Stimulated activated CD4-positive, alpha-beta T cell treated with anti-CD3 and anti-CD28 coated beads, Interleukin-1b, Interleukin-23, amount 100 ng/mL, for 1 hour (primary cell): ENCODE measurements at places on chromosomes 5 and 9.

DNA sequence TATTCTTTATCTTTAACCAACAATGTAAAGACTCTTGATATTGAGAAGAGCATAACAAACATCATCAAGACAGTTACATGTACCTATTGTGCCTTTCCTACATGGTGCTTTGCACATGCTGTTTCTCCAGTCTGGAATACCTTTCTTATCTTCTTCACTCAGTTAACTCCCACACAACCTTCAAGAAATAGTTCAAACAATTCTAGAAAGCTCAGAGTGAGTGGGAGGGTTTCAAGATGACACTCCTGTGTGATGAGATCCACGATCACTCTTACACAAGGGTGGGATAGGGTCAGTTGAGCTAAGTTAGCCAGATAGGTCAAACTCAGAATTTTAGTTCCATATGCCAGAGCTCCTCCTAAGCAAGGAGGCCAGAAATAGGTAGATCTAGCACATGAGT, 915.5 kb downstream of the NR2F1-AS1 start:
- DNase-seq = no peak

DNA sequence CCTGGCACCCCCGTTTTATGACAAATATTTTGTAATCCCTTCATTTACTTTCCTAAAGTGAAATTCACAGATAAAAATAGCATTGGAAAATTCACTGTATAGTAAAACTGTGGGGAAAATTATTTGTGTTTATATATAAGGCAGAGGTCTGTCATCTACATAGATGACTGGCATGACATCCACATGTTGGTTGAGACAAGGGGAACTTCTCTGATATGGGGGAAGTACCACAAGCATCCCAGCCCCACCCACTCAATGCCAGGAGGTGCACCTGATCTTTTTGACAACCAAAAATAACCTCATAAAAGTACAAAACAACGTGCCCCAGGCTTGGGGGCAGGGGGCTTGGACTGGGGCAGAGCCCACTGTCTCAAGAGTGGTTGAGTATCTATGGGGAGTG, 6.3 kb upstream of the TDRD7 start:
- DNase-seq = no peak

- DNase-seq = no peak
Measured at GRCh38 chr5:95727764-95728191, 3.4 kb upstream of the RHOBTB3 start.

DNA sequence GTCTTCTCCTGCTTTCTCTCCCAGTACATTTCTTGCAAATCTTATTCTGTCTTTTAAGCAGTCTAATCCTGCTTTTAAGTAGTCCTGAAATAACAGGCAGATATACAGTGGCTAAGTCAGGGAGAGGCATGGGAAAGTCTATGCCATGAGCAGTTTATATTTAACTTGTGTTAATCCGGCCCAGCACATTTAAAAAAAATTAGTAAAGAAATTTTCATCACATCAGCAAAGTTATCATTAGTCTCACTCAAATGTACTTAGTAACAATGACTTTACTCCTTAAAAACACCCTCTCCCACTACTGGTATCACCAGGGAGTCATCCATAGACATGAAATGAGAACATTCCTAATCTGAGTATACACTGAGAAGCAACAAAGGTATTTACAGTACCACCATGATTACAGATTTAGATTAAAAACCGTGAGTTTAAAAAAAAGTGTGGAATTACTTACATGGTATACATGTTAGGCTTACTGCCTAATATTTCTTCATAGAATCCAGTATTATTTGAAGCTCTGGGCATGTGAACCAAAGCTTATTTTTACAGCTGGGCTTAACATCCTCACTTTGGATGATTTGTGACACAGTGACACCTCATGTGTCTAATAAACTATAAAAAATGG, 75.9 kb upstream of the DAB2 start:
- no peak for DNase-seq

GRCh38 chr9:6590772-6591384, 54.7 kb downstream of the GLDC start:
- DNase-seq = no peak

- no peak for DNase-seq
Measured at GRCh38 chr9:122307925-122308324, 43.2 kb downstream of the MRRF start.

- no peak for DNase-seq
Measured at GRCh38 chr5:14266686-14267085, 123.5 kb downstream of the TRIO start.

- DNase-seq = no peak
Measured at GRCh38 chr5:133340002-133340755, 272.2 kb downstream of the FSTL4 start.

DNA sequence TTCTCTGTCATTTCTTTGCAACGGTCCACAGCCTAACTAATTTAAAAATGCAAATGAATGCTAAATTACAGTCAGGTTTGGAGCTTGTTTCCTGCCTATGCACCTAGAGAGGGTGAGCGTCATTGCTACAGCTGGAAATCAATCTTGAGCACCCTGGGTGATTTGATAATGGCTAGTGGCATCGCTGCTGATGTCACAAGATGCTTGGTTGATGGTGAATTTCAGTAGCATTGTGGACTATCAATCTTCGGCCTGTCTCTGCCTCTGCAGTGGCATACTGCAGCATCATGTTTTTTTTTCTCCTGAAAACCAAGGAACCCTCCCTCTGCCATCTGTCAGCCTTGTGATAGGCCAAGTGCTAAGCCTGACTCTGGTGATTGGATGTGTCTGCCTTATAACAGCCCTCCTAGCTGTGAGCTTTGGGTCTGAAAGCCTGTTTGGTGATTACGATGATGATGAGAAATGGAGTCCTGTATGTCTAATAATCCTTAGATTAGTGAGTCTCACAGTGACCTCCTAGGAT, 75.3 kb downstream of the NMUR2 start:
- no peak for DNase-seq

DNA sequence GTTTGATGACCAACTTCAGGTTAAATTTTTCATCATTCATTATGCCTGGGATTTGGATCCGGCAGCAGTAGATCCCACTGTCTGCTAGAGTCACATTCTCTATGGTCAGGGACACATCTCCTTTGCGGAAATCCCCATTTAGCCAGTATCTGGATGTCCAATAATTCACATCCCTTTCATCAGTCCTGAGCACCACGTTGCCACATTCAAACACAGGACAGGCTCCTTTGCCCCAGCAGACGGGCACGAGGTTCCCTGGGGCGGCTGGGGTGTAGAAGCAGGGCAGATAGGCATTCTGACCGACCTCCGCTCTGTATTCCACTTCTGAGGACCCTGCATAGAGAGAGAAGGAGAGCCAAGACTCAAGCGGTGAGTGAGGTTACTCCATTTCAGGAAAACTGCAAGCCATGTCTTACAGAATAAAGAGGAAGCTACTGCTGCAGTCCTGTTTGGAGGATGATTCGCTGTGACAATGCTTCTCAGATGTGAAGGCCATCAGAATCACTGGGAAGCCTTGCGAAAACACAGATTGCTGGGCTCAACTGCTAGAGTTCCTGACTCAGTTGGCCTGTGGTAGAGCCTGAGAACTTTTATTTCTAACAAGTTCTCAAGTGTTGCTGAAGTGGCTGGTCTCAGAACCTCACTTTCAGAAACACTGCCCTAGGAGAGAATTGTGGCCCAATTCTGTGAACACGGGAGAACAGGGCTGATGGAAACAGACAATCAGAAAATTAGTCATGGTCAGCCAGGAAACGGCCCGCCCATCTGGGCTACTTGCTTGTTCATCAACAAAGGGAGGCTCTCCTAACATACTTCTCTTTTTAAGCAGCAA, 2.0 kb downstream of the HAVCR2 start:
- DNase-seq = no peak

DNA sequence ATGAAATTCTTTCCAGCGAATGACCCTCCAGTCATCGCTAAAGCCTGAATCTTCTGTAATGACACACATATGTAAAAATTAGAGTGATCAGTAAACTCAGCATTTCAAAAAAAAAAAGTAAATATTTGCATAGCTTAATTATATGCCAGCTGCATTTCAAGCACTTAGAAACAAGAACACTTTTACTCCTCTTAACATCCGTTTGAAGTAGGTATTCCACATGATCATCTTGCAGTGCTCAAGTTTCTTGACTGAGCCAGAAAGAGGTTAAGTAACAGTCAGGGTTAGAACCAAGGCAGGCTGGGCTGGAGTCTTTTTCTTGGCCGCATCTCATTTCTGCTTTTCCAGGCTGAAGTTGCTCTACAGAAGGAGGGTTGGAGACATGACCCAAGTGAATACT, 27.6 kb downstream of the EGFLAM start:
- DNase-seq = no peak

DNA sequence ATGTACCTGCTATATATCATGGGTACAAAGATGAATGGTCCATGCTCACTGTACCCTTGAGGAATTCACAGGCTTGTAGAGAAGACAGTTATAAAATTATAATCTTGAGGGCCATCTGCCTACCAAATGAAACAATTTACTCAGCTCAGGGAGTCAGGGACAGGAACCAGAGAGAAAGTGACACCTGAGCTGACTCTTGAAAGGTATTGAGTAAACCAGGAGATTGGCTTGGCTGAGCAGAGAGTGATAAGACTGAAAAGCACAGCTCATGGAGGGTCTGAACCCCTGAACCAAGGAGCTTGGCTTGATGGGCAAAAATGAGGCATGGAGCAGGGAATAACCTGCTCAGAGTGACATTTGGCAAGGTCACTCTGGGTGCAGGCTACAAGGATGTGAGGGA, 147.3 kb downstream of the FAM114A2 start:
- DNase-seq = no peak

GRCh38 chr5:137672001-137672400, 63.9 kb downstream of the KLHL3 start:
- no peak for DNase-seq

DNA sequence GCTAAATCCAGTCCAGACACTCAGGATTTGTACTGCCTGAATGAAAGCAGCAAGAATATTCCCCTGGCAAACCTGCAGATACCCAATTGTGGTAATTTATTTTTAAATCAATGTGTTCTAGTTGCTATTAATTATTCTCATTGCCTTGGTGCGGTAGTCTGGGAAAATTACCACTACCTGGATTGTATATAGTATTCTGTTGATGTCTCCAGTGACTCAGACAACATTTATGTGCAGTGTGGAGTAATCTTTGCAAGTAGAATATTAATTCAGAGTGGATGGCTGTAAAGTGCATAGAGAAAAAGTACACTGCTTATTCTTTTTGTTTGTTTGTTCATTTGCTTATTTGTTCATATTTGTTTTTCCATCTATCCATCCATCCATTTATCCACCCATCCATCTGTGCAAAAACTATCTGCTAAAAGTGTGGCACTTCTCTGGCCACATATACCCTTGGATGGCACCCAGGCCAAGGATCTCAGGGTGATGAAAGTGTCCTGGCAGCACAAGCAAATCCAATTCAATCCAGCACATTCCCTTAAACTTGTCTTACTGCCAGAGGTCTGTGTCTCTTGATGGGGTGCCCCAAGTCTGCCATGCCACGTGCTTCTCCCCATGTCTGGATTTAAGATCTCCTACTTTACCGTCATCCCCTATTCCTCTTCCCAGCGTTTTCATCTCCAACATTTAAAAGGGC, 41.3 kb downstream of the NTRK2 start:
- no peak for DNase-seq

DNA sequence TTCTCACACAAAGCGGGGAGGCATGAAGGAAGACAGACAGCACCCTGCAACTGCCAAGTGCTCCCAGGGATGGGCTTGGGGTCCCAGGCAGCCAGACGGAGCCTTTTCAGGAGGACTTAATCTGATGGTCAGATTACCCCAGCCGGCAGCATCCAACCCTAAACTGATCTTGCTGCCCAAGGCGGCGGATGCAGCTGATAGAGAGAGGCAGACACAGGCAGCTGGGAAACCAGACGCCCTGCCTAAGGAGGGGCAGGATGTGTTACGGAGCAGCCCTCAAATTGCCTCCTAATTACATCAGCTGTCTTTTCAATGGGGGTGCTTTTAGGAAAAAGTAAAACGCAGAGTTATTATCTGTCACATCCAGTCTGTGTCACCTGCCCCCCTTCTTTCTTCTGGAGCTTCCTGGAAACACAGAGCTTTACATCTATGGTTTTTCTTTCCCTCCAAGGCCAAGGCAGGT, 190.9 kb upstream of the PANK3 start:
- DNase-seq = no peak

- DNase-seq = no peak
Measured at GRCh38 chr5:156798201-156798600, 51.9 kb upstream of the PPP1R2B start.

DNA sequence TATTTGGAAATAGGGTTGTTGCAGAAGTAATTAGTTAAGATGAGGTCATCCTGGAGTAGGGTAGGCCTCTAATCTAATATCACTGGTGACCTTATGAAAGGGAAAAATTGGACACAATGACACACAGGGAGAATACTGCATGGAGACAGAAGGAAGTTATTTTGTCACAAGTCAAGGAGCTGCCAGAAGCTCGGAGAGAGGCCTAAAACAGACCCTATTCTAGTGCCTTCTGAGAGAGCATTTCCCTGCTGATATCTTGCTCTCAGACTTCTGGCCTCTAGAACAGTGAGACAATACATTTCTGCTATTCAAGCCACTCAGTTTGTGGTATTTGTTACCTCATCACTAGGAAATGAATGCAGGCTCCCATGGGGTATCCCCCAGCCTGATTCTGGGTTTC, 332.9 kb downstream of the CSNK1G3 start:
- no peak for DNase-seq

GRCh38 chr5:38888041-38888440, 42.2 kb downstream of the OSMR start:
- DNase-seq = no peak

DNA sequence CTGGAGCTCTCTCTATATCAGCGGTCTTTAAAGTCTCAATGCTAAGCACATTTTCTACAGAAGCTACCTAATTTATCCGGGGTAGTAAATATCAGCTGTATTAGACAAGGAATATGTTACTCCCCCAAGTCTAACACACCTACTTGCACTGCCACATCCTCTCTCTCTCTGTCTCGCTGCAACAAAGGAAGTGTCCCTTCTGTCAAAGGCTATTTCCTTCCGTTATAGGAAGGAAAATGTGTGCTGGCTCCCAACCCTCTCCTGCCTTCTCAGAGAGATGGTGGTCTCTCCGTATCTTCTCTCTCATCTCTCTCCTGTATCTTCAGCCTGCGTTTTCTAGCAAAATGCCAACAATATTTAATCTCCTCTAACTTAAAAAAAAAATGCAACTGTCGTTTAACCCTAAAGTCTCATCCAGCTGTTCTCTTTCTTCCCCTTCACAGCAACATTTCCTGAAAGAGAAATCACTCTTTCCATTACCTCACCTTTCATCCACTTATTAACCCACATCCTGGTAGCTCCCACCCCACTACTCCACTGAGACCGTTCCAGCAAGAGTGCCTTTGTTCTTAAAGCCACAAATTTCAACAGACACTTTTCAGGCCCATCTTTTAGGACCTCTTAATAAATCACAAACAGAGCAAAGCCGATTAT, 2.3 kb downstream of the TTF1 start:
- no peak for DNase-seq
